A673 (cell line): ENCODE measurements at places on chromosomes 2 and 18.

GRCh38 chr2:224261326-224261725 lies 140.6 kb downstream of the FAM124B start:
- DNase-seq: no peak

GRCh38 chr2:45002686-45003085 lies 6.6 kb downstream of the SIX2 start:
- no peak for DNase-seq

GRCh38 chr18:45270289-45270771 lies 344.9 kb upstream of the SLC14A2 start:
- DNase-seq: no peak

DNA sequence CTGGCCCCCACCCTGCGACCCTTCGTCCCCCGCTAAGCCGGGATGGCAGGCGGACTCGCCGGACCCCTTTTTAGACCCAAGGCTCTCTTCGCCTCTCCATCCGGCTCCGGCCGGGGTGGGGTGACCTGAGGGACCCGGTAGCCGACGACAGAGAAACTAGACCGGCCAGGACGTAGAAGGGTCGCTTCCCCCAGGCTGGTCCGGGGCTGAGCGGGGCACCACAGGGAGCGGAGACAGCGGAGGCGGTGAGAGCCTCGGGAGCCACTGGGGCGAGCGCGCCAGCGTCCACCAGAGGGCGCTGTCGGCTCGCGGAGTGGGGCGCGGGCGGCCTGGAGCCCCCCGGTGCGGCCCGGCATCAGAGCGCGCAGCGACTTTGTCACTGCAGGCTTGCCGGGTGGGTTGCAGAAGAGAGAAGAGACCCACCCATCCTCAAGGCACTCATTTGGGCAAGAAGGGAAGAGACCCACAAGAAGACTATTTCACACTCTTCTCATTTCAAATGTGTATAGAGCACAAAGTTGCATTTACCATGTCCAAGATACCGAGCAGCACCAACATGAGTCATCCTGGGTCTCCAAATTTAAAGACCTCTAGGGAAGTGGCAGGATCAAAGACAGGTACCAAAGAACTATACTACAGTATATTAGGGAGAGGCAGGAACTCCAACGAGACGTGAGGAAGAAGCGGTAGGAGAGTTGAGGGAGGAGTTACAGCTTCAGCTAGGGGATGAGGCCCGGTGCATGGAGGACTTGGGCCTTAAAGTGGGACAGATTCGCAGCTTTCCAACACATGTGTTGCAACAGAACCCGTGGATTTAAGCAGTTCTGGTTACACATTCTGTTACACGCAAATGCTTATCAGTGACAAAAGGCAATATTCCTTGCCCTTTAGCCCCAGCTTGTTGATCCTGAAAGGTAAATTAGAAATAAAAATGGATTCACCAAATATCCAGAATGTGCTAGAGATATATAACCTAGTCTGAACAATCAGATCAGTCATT lies 7.6 kb upstream of the PRKCE start:
- DNase-seq: peak; percentile 75

GRCh38 chr2:225002656-225003045 lies 39.6 kb downstream of the DOCK10 start:
- no peak for DNase-seq
